ENCODE measurements at places on chromosomes 5 and 9.

- DNase-seq = no peak
Measured at GRCh38 chr9:32161209-32161608, 223.2 kb upstream of the ACO1 start.

GRCh38 chr5:103255691-103256090 lies 2.9 kb upstream of the MACIR start:
- no peak for DNase-seq

DNA sequence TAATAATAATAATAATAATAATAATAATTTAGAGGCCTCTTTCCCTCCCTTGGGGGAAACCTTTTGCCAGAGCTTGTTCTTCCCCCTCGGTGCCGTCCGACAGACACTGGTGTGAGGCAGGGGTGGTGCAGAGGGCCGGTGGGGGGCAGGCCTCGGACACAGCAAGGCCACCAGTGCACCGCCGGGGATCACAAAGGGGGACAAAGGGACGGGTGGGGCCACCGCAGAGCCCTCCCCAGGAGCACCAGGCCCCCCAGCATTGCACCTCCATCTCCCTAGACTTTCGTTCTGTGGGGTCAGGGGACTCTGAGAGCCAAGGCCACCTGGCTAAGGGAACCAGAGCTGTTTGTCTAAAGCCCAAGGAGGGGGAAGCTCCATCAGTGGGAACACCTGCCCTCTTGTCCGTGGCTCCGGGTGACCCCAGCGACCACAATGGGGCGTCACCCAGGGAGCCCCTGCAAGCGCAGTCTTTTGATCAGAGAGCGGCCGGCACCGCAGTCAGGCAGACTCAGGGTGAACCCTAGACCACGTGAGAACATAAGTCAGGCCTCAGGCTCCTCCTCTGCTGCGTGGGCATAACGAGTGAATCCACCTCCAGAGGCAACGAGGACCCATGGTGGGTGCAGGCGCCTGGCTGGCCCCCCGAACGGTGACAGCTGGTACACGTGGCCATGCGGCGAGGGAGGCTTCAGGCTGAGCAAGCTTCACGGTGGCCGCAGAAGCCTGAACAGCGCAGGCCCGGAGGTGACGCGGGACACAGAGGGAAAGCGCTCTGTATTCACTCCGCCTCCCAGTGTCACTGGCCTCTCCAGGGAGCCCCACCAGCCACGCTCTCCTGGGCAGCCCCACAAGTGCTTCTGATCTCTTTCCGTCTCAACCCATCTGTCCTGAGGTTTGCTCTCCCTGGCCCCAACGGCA lies 12.0 kb upstream of the QSOX2 start:
- no peak for DNase-seq

- DNase-seq = no peak
Measured at GRCh38 chr5:161676103-161676502, 9.4 kb upstream of the GABRA6 start.

GRCh38 chr5:104267320-104268015 lies 704.9 kb upstream of the NUDT12 start:
- no peak for DNase-seq

DNA sequence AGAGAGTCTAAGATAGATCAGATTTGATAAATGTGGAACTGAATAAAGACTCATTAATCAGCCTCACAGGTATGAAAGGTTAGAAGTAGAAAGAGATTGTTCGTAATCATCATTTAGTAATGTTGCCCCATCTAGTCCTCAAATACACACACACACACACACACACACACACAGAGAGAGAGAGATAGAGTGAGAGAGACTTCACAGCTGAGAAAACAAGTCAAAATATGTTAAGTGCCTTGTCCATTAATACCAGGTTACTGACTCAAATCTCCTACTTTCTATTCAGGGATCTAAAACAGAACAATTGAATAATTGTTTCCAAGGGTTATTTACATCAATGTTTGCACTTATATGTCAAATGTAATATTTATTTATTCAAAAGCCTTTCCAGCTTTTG lies 284.6 kb downstream of the MRPS30 start:
- no peak for DNase-seq

DNA sequence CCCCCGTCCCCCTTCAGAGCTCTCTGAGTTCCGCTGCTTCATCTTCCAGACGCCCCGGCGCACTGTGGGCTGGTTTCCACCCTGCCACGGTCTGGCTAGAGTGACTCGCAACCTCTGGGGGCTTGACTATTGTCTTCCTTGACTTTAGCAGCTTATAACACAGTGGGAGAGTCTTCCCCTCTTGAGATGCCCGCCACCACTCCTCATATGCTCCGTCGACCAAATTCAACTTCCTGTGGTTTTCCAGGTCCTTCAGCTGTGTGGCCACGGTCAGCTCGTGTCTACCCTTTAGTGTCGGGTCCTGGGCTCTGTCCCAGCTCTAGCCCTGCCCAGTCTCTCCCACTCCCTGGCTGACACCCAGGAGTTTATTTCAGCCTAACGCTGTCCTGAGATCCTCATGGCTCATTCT lies 28.2 kb upstream of the NCS1 start:
- DNase-seq = no peak

DNA sequence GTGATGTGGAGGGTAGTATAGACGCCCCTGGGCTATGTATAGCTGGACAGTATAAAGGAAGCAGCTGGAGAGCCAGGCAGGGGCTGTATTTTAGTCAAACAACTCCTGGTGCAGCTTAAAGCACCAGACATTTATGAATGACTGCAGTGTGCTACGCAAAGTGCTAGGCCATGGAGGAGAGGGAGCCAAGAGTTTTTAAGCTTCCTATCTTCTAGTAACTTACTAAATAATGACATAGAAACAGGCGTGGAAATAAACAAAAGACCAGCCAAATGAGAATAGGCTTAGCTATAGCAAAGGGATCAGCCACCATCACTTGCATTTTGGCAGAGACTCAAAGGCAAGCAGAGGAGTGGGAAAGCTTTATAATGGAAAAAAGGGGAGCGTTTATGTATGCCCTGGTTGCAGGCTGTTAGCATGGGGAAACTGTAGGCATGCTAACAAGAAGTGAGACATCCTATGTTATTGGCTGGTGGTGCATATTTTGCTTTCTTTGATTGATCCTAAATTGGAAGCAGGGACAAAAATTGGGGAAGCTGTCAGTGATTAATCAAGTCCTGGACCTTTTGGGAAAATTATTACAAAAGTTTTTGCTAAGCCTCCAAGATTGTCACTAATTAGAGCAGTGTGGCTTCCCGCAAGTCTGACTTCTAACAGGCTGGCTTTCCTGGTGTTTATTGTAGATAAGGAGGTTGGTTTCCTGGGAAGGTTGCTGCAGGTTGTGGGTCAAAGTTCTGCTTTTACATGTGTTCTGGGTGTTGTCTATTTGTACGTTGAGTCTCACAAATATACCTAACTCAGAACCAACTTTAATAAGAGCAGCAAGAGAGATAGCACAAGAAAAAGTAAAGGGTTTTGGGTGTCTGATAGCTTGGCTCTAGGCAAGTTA lies 46.6 kb downstream of the RAB3C start:
- DNase-seq = no peak

DNA sequence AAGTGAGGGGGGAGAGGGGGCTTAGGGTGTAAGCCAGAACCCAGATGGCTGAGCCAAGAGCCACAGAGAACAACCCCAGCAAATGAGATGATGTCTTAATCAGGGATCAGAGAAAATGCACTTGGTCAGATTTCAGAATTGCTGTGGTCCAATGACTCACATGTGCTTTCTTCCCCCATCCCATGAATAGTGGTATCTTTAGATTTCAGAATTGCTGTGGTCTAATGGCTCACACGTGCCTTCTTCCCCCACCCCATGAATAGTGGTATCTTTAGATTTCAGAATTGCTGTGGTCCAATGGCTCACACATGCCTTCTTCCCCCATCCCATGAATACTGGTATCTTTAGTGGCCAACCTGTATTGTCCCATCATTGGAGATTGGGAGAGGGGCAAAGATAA lies 59.9 kb downstream of the IRX2 start:
- DNase-seq = no peak

- no peak for DNase-seq
Measured at GRCh38 chr9:34990908-34991606, 1.5 kb downstream of the DNAJB5 start.

GRCh38 chr5:68367287-68367686 lies 151.7 kb downstream of the PIK3R1 start:
- no peak for DNase-seq

GRCh38 chr9:16052146-16052545 lies 499.3 kb downstream of the CCDC171 start:
- no peak for DNase-seq

DNA sequence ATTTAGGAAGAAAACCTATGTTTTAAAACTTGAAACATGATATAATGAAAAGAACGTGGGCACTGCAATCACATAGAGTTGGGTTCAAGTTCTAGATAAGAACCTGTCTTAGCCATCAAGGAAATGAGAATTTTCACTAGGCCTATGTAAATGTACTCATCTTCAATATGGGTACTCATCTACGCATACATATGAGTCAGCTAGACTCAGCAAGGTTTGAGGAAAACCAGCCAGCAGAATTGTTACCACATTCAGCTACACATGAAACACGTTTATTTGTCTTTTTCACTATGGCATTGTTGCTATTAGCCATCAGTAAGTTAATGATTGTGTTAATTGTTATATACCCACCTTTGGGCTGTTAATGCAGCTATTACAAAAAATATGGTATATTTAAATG lies 146.3 kb downstream of the CHSY3 start:
- no peak for DNase-seq

DNA sequence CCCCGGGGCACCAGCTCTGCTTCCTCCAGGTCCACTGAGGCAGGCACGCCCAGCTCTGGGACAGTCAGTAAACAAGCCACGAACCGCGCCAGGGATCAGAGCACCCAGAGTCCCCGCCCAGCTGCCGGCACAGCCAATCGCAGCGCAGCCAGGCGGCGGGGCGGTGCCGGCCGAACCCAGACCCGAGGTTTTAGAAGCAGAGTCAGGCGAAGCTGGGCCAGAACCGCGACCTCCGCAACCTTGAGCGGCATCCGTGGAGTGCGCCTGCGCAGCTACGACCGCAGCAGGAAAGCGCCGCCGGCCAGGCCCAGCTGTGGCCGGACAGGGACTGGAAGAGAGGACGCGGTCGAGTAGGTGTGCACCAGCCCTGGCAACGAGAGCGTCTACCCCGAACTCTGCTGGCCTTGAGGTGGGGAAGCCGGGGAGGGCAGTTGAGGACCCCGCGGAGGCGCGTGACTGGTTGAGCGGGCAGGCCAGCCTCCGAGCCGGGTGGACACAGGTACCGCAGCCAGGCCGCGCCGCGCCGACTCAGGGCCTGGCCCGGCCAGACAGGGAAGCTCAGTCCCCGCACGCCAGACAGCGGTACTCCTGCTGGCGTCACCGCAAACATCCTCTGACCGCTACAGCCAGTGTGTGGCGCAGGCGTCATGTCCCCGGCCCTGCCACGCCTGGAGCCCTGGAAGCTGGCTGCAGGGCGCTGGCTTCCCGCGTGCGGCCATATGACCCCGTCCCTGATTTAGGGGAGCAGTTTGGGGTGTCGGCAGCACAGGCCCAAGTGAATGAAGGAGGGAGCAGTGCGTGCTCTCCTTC lies at the start of gene CTSL:
TSS of gene CTSL (plus strand) at position 220 of the 810 bp plus-strand sequence. CDS start 1,485 bp downstream, outside the sequence.
- DNase-seq = peak; percentile 12

DNA sequence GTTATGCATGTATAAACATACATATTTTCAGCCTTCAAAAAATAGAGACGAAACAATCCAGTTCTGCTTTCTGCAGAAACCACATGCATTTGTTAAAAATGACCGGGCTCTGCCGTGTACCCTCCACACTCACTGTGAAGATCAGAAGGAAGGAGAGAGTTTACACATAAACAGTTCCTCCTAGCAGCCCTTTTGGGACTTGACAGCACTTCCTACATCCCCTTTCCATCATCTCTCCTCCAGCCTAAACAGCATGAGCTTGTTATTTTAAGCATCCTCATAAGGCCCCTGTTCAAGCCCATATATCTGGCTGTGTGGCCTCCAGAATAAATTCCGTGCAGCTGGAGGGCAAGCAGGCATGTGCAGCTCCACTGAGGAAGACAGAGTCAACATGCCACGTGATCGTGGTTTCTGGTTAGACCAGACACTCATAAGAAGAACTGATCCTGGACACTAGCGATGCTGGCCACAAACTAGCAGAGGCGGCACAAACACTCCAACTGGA lies 42.2 kb downstream of the NIPAL4 start:
- DNase-seq = no peak

DNA sequence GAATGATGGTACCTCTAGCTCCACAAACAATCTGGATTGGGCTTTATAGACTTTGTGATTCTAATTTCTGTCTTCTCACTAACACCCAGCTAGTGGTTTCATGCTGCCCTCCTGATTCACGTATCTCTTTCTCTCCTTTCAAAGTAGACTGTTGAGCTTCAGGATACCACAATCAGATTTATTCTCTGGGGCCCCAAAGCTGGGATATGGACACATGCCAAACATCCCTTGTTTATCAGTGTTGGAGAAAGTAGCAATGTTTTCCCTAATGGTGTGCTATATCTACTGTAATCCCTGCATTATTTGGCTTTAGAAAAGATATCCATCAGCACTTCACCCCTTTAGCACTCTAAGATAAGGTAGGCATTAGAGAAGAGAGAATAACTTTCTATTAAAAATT lies 361.0 kb downstream of the FGF10 start:
- no peak for DNase-seq

DNA sequence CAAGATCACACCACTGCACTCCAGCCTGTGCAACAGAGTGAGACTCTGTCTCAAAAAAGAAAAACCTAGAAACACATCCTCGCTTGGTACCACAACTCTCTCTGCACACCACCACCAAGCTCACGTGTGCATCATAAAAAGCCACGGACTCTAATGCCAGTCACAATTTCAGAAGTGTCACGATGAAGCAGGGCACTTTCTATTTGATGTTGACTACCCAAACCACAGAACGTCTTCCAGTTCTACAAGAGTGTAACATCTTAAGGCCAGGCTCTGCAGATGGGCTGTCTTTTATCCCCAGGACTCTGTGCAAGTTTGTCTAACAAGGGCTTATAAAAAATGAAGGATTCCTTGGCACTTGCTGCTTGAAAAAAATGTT lies 22.9 kb downstream of the GFPT2 start:
- DNase-seq = no peak

DNA sequence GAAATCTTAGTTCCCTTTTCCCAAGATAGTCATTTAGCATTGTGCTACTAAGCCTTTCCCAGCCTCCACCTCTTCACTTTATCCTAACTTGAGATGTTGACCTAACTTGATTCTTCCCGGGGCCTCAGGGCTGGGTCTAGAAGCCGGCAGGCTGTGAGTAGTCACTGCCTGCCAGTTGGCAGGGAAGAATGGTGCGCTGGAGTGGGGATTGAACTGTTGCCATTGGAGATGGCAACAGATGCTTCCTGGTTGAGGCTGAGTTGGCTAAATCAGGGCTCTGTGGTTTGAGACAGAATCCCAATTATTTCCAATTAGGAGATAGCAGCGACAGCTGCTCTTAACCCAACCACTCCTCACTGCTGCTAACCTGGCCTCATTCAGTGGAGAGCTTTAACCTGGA lies 343.1 kb downstream of the BRINP1 start:
- DNase-seq = no peak

DNA sequence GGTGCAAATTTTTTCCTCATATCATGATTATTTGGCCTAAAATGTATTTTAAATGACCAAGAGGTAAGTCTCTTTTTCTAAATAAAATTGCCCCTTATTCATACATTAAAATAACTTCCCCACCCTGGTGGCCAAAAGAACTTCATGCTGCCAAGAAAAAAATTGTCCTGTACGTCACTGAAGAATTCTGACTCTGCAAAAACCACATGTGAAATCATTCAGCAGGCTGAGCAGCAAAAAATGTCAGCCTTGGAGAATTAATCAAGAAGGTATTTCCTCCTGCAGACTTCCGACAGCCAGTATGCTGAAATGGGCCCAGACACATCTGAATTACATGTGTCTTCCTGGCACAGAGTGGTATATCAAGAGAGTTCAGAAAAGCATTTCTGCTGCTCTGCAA lies 94.6 kb upstream of the HMHB1 start:
- DNase-seq = no peak

GRCh38 chr5:93990504-93991070 lies 249.2 kb upstream of the POU5F2 start:
- no peak for DNase-seq
